Globus pallidus (tissue), 1 donor: ENCODE measurements at places on chromosomes 5 and 9.
A peak's percentile ranks its signal among the peaks of the same experiment; 100 is the strongest.

- no peak for DNase-seq
These were observed 23.1 kb downstream of the CRB2 start for GRCh38 chr9:123378956-123379660.

DNA sequence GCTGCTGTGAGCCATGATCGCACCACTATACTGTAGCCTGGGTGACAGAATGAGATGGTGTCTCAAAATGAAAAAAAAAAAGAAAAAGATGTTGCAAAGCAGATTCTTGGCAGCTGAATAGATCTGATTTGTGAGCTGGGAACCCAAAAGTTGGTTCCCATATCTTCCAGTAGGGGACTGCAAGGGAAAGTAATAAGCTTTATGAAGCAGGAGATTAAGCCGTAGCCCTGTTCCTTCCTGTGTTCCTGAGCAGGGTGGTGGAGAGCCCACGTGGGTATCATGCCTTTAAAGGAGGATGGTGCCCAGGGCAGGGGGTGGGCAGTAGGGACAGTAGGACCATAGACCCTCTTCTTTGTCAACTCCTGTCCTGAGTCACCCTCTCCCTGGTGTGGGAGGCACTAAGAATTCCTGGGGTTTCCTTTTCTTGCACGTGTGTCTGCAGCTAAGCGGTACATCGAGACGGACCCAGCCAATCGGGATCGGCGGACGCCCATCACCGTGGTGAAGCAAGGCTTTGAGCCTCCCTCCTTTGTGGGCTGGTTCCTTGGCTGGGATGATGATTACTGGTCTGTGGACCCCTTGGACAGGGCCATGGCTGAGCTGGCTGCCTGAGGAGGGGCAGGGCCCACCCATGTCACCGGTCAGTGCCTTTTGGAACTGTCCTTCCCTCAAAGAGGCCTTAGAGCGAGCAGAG, 37.9 kb downstream of the STOM start:
- DNase-seq, result no peak

- no peak for DNase-seq
These were observed 107.1 kb upstream of the MSX2 start for GRCh38 chr5:174617285-174617684.

DNA sequence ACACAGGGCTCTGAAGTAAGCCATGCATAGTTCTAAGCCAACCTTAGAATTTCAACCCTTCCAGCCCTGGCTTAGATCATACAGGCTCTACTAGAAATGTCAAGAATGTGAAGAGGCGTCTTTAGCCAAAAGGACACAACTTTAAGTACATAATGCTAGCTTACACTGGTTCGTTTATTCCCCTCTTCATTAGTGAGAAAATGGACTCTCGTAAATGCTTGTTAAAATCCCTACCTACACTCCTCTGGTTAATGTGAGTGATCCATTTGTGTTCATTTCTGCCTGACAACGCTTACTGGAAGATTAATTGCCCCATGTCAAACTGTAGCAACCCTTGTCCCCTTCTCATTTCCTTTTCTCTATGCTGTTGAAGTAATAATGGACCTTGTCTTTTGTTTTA, 149.3 kb upstream of the POU5F2 start:
- no peak for DNase-seq

GRCh38 chr5:153350175-153350883, 140.1 kb upstream of the GRIA1 start:
- no peak for DNase-seq

GRCh38 chr5:129358069-129358468, 102.0 kb upstream of the ADAMTS19 start:
- no peak for DNase-seq

- DNase-seq, result peak; percentile 68
These were observed 293.0 kb upstream of the DAP start for GRCh38 chr5:11054014-11054413.
